HAP-1 (cell line): ENCODE measurements at places on chromosomes 6 and 20.

DNA sequence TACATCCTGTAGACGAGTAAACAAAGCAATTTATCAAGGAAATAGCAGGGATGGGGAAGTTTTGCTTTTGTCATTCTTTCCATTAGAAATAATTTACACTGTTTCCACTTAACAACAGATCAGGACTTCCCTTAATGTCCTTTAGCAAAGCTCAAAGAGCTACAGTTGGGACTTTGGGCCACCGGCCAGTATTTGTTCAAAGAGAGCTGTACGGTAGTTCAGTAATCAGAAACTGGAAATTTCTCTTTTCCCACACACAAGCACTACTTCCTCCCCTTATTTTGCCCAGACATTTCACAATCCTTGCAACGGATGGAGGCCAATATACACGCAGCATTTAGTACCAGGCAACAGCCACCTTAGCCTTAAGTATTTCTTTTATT is 12.1 kb upstream of the HINT3 start:
- DNase-seq, result no peak

GRCh38 chr6:19050765-19051164 is 663.6 kb downstream of the RNF144B start:
- no peak for DNase-seq

DNA sequence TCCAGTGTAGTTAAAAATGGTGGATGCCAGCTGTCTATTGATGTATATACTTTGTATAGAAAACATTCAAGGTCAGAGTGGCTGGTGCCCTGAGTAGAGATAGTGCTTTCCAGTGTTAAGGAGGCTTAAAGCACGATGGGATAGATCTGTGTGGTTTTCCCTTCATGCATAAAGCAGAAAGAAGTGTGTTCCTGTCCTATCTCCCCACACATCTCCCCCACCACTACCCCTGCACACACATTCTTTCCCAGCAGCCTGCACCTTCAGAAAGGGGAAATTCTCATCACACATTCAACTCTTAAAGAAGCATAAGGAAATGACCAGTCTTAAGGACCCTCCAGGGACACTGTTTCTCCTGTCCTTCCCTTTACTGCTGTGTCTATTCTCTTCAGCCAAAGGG is 221.7 kb upstream of the TAB2 start:
- no peak for DNase-seq

- DNase-seq, result no peak
These were observed 131.4 kb upstream of the TRAF3IP2 start for GRCh38 chr6:111737065-111737521.

DNA sequence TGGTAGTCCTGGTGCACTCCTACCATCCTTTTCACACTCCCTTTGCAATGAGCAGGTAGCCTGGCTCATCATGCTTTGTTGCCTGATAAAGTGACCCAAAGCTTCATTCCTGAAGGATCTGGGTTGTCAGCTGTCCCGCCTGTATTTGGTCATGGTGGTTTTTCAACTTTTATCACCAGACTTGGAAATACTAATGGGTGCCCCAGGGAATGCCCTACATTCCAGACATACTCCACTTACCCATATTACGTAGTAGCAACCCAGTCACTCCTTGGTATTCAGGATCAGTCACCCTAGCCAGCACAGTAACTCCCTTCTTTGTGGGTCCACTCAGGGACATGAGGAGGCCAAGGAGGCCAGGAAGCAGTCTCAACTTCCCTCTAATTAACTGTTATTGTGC is 199.2 kb downstream of the MAFB start:
- DNase-seq, result no peak

GRCh38 chr20:60211618-60212463 is 253.6 kb downstream of the CDH26 start:
- DNase-seq, result no peak

DNA sequence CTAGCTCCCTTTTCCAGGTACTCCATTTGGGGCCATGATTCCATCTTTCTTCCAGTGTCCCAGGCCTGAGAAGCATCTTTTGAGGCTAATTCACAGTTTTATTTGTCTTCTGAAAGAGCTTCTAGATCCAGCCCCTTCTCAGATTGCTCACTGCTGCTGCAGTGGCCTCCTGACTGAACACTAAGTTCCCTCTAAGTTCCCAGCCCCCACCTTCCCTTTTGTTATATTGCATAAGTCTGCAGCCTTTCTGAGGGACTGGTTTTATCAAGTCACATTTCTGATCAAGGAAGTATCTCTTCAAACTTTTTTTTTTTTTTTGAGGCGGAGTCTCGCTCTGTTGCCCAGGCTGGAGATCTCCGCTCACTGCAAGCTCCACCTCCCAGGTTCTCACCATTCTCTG is 10.7 kb downstream of the MAPRE1 start:
- no peak for DNase-seq

- no peak for DNase-seq
These were observed 347.3 kb downstream of the NRN1 start for GRCh38 chr6:5659467-5659866.

DNA sequence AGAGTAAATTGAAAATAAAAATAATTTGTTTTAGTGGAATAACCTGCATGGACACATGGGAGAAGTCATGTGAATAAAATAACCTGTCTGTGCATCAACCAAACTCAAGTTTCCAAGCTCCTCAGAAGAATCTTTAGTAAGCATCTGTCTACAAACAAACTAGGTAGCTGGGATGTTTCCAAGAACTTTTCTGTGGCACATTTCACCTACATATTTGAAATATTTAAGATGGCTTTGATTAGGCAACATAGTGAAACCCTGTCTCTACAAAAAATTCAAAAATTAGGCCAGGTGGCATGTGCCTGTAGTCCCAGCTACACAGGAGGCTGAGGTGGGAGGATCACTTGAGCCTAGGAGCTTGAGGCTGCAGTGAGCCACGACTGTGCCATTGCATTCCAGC is 168.2 kb downstream of the DST start:
- no peak for DNase-seq
